ENCODE measurements at places on chromosomes 3 and 15.

- DNase-seq = no peak
Observed at GRCh38 chr3:13544293-13544831, 4.6 kb upstream of the FBLN2 start.

DNA sequence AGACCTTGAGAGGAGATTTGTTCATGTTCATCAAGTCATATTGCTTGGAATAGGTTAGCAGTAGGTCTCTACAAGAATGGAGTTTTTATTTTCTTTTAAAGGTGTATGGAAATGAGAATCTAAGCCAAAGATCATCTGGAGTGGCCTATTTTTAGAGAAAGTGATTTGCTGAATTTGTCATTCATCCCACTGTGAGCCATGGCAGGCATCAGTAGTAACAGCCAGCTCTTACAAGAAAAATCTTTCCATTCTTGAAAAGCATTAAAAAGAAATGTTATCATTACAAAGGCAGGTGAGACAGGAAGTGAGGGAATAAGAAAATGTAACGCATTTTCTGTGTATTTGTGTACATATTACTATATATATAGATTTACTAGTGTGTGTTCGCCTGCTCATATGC, 29.6 kb downstream of the STAC start:
- DNase-seq = no peak

- DNase-seq = no peak
Observed at GRCh38 chr15:66236806-66237375, 16.7 kb downstream of the MEGF11 start.

DNA sequence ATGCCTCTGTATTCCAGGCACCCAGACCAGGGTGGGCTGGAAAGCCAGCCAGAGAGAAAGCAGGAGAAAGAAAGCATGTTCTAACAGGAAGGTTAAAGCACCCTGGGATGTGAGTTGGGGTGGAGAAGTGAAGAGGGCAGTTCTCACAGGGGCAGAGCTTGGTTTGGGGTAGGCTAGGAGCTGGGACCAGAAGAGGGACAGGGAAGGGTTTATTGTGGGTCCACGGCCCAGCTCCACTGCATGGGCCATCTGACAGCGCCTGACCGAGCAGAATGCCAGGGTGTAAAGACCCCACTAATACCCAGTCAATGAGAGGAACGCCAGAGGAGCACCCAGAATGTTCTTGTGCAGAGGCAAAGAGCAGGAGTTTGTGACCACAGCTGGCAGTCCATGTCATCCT, 27.1 kb upstream of the MAGEF1 start:
- DNase-seq = no peak

DNA sequence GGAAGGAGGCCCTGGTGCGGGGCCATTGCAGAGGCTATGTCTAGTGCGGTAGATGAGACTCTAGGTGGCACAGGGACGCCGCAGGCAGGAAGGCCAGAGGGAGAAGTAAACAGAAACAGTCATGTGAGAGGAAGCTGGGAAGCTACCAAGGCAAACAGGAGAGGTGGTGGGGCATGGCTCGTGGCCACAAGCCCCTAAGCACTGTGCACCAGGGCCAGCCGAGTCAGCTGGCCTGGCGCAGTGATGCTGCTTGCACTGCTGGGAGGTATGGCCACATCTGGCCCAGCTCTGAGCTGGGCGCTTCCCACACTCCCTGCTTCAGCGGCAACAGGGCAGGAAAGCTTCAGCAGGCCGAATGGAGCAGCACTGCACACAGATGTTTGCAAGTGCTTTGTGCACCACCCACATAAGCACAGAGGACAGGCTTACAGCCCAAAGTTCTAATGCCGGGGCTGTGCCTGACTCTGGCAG, 76.6 kb downstream of the SRGAP3 start:
- no peak for DNase-seq

DNA sequence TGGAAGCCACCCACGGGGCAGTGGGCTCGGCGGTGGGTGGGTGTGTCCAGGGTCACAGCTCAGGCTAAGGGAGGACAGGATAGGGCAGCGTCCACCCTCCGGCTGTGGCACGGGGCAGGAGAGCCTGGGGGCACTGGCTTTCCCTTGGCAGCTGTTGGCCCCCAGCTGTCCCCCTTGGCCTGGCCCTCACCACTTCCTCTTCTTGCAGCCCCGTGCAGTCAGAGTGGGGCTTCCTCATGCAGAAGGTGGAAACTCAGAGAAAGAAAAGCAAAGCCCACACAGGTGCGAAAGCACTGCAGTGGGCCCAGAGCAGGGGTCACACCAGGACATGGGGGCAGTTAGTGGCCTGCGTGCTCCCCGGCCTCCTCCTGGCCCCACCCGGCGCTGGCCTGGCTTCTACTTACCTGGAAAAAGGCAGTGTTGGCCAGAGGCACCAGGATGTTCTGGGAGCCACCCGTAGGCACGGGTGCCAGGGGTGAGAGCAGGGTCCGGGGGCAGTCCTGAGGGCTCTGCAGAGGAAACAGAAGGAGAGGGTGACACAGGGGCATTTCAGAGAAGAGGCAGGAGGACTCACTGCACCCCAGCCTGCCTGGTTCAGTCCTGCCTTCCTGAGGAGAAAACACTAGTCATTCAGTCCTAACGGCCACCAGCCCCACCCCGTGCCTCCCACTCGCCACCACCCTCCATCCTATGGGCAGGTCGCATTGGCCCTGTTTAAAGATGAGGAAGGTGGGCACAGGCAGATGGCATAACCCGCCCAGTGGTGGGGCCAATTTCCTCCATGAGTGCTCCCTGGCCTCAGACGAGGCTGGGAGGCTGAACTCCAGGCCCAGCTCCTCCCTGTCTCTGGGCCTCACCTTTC, 28.3 kb downstream of the PLXND1 start:
- DNase-seq = peak; percentile 76

GRCh38 chr3:182508919-182509711, 284.2 kb upstream of the ATP11B start:
- no peak for DNase-seq

DNA sequence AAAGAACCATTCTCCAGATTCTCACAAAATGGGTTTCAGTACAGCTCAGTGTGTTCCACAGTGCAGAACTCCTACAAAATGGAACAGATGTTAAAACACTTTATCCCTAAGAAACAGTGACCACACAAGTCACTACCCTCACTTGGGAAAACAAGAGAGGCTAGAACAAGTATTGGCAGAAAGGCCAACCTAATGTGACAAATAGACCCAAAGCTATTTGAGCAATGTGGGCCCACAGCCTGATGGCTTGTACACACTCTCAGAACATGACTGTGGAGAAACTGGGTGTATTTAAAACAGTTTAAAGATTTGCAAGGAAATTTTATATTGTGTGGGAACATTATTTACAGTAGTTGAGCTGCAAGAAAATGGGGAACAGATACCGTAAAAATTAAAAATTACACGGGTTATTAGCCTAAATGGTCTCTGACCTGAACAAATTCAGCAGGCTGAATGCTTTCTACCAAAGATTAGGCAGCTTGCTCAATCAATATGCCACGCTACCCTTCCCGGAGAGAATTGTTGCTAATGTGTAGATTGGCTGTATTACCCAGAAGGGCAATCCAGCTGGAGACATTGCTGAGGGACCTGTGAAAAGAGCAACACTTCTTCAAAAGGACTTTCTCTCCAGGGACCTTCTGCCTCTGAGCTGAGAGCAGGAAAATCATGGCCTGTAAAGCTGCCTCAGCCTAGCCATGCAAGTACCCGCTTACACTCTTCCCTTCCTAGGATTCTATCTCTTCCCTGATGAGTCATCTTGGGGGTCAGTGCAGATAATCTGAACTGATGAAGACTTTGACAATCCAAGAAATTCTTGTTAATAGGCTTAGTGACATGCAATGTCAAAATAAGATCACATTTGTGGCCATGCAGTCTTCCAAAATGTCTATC, 97.1 kb downstream of the STRIT1 start:
- no peak for DNase-seq

DNA sequence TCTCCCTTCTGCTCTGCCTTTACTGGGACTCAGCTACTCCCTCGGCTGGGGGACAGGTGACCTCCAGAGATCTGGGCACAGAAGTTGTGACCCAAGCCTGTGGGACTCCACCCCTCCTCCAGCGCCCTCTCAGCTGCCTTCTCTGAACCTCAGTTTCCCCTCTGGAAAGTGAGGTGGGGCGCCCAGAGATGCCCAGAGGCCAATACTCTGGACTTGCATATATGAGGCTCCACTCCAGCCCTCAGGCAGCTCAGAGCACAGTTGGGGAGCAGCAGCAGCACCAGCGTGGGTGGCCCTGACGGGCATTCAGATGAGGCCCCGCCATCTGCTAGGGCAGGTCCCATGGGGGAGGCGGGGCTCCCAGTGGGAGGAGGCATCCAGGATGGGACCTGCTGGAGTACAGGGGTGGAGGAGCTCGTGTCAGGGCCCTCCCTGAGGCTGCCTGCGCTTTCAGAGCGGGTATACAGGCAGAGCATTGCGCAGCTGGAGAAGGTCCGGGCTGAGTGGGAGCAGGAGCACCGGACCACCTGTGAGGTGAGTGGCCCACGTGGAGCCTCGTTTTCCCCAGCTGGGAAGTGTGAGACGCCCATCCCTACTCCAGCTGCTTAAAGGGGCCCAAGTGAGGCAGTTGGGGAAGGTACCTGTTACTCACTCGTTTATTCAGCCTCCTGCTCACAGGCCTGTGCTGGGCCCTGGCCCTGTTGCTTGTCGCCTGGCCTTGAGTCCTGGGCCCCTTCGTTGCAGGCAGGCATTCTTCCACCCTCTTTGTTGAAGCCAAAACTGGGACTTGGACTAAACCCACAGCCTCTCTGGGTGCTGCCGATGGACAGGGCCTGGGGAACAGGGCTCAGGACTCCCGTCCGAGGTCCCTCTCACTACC, 35.4 kb downstream of the PSTPIP1 start:
- DNase-seq = no peak

Data from germinal center (tissue), 1 donor.